ENCODE measurements at places on chromosomes 3 and 15.

- no peak for DNase-seq
These were observed 11.9 kb upstream of the MUC20 start for GRCh38 chr3:195708626-195709481.

DNA sequence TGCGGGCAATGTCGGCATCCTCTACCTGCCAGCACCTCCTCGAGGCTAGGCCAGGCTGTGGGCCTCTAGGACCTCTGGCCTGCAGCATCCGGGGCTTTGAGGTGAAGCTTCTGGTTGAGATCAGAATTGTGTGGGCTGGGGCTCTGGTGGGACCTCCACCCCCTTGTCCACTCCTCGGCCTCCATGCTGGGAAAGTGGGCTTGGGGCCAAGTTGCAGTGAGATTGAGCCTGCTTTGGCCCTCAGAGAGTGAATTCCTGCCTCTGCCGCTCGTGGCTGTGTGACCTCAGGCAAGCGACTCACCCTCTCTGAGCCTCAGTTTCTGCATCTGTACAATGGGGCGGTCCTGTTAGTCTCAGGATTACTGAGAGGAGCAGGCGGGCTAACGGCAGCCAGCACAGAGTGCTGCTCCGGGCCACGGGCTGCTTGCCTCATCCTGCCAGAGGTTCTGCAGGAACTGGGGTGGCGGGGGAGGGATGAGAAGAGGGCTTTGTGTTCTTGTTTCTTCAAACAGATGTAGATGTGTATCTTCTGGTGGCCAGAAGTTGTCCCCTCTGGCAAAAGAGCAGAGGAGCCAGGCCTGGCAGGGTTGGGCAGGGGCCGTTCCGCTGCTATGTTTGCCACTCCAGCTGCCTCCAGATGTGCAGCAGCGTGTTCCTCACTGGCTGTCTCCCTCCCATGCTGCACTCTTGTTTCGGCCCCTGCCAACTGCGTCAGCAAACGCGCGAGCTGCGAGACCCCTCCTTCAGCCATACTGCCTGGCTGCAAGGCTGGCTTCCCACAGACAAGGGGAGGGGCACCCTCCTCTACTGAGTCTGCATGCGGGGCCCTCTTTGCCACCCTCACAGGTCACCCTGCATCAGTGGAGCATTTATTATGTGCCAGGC, 33.7 kb downstream of the FBLN2 start:
- DNase-seq, result no peak

DNA sequence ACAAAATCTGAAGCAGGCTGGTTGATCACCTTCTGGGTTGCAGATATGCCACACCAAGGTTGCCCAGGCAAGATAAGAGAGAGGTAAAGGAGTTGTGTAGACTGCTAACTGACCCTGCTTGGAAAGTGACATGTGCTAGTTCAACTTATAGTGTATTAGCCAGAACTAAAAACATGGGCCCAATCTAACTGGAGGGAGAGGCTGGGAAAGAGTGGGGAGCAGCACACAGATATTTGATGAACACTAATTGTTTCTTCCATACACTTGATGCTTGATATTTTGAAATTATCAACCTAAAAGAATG, 55.1 kb upstream of the ADGRG7 start:
- no peak for DNase-seq

DNA sequence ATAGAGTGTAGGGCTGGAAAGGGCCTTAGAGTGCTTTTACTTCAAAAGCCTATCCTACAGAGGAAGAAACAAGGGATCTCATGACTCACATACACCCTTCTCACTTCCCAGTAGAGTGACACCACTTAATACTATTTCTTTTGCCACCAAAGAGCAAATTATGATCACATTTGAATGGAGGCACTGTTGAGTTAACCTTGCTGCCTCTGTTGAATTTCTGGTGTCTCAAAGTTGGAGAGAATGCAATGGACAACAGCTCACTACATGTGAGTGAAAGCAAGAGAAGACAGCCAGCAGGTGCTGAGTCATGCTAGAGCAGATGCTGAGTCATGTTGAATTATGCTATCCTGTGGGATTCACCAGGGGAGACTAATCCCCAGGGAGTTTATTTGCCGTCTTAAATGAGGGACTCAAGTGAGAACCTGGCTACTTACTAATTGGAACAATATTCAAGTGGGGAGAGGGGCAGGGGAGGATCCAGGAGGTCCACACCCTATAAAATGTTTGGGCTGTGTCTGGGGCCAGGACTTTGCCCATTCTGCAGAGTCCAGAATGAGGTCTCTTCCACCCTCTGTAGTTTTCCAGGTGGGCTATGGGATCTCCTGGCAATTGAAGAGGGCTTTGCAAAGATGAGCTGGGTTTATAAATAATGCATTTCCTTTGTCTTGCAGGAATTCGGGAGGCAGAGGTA, 35.8 kb downstream of the ST8SIA2 start:
- DNase-seq, result no peak

DNA sequence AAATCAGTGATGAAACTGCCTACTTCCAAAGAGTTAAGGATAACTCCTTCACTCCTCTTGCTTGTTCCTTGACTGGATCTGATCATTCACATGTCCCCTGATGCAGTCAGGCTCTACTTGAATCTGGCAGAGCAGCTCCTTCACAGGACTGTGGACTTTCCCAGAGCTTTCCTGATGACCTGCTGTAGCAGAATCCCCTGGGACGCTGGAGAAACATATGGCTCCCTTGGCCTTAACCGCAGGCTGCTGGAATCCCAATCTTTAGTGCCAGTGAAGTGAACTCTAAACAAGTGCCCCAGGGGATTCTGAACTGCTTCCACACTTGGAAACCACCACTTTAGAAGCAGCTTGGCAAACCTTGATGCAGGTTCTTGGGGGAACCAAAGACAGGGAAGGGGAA, 217.8 kb downstream of the CHST2 start:
- no peak for DNase-seq

- no peak for DNase-seq
These were observed 49.5 kb downstream of the CYP11A1 start for GRCh38 chr15:74317820-74318375.

DNA sequence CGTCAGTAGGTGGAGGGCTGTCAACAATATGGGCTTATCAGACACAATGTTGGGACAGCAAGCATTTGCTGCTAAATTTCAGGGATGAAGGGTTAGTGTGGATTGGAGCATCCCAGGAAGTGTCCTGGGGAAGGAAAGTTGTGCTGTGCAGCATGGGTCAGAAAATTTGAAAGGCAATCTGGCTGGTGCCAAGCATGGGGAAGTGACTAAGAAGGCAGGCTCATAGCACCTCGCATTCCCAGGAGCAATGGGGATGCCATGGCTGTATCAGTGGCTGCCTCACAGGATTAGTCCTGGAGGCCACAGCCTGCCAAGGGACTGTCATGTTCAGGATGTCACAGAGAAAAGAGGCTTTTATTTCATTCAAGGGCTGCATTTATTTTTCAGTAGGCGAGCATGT, 322.4 kb upstream of the TRIM42 start:
- DNase-seq, result no peak

DNA sequence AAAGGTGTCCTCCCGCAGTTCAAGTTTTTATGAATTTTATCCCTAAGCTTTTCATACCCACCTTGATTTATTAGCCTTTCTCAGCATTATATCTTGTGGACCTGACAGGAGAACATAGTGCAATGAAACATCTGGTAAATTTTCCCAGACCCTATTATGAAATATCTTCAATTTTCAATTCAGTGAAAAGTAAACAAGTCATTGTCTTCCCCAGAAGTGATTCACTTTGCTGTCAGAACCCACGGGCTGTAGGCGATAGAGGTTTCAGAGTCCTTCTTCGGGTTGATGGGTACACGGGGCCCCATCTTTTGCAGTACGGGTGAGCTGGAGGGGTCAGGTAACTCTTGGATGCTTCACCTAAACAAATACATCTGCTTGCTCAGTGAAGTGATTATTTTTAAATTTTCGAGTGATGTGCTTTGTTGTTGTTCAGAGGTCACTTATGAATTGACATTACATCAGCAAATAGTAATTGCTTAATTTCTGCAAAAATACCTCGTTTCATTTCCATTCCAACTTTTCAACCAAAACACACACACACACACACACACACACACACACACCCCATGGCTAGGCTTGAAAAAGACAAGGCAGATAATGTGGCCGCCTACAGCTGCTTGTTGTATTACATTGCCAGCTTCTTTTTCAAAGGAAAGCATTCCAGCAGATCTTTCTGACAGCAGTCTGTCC, 102.9 kb downstream of the SEMA6D start:
- no peak for DNase-seq

DNA sequence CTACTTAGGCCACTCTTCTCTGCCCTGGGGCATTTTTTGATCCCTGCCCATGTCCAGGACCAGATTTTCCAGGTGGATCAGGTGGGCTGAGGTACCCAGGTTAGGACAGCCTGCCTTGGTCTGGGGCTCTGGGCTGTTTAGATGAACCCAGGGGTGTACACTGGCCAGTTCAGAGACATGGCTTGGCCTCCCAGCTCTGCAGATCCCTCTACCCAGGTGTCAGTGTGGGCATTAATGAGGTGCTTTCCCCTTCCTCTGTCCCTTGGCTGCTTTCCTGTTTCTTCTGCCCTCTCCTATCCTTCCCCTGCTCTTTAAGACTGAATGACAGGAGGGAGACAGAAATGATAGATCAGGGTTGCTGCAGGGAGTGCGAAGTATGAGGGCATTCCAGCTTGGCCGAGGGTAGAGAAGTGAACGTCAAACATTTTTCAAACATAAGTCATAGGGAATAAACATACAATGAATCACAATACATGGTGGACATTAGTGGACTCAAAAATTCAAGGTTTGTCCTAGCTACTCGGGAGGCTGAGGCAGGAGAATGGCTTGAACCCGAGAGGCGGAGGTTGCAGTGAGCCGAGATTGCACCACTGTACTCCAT, 30.5 kb downstream of the RTP1 start:
- DNase-seq, result no peak

- no peak for DNase-seq
These were observed 18.2 kb downstream of the ATP1B3 start for GRCh38 chr3:141894524-141895176.

GRCh38 chr3:101970212-101970611, 120.9 kb downstream of the NFKBIZ start:
- DNase-seq, result no peak

GRCh38 chr3:35658686-35659085, 19.4 kb downstream of the ARPP21 start:
- DNase-seq, result no peak

DNA sequence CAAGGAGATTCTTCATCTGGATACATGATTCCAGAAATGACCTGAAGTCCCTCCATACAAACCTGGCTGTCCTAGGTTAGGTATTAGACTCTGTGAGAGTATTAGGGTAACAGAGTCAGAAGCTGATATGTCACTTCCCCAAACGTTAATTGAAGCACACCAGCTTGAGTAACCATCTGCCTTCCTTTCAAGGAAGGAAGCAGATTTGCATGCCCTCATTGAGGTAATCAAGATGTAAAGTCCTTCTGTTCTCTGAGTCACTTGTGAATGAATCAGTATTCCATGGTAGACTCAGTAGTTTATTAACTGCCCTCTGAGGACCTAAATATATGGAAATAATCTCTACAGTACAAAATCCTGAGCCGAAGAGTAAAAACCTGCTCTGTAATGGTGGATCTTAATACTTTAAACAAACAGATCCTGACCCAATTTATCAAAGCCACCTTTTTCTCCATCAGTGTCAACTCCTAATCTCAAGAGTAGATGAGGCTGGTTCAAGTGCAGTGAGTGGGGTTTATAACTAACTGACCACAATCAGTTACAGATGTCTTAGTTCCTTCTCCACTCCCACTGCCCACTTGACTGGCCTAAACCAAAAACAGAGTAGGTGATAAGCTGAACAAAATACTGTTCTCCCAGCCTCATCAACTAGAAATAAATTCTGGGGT, 246.2 kb upstream of the CHRM5 start:
- DNase-seq, result no peak

GRCh38 chr3:13748276-13748879, 131.5 kb downstream of the WNT7A start:
- no peak for DNase-seq

DNA sequence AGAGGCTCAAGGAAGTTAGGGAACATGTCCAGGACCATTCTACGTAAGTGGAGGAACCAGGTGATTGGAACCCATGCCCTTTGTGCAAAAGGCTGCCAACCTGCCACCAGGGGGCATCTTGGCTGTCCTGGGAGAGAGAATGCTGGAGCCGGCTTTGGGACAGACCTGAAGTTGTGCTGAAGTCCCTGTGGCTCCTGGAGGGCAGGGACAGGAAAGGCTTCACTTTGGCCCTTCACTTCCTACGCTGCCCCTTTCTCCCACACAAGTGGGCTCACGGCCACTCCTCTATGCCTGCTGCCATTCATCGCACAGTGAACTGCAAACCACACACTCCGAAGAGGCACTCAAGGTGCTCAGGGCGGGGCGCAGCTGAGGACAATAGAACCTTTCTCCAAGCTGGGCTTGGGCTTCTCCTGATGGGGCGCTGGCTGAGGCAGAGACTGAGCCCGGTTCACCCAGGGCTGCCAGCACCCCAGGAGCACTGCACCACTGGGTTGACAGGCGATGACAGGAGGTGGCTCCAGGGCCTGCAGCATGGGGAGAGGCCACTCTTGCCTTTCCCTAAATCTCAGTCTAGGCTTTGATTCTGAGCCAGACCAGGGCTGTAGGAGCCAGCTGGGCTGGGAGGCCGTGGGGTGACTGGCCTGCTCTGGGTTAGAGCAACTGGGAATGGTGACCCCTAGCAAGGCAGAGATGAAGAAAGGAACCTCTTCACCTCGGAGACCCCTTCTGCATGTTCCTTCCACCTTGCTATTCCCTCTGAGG, 8.4 kb downstream of the SHF start:
- no peak for DNase-seq

DNA sequence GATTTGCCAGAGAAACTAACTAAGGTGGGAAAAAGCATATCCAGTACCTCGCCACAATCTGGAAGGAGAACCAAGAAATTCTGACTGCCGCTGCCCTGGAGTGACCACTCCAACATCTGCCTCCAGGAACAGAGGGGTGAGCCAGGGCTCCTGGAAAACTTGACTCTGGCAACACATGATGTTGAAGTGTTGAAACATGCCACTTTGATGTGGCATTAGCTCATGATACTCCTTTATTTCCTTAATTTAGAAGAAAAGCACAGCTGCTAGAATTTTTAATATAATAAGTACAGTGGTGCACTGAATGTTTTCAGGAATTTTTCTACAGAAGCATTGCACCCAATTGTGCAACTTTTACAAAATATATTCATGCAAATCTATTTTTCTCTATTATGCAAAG, 109.9 kb upstream of the BCL6 start:
- no peak for DNase-seq

- no peak for DNase-seq
These were observed 8.6 kb downstream of the VPS18 start for GRCh38 chr15:40902605-40903561.

GRCh38 chr3:45677033-45677446, 12.2 kb upstream of the SACM1L start:
- no peak for DNase-seq

GRCh38 chr15:84967380-84967779, 14.3 kb upstream of the PDE8A start:
- DNase-seq, result no peak

GRCh38 chr3:131948806-131949205, 86.0 kb downstream of the CPNE4 start:
- no peak for DNase-seq

Data from NCI-H1048 (cell line).